ENCODE measurements at places on chromosomes 7 and 10.

DNA sequence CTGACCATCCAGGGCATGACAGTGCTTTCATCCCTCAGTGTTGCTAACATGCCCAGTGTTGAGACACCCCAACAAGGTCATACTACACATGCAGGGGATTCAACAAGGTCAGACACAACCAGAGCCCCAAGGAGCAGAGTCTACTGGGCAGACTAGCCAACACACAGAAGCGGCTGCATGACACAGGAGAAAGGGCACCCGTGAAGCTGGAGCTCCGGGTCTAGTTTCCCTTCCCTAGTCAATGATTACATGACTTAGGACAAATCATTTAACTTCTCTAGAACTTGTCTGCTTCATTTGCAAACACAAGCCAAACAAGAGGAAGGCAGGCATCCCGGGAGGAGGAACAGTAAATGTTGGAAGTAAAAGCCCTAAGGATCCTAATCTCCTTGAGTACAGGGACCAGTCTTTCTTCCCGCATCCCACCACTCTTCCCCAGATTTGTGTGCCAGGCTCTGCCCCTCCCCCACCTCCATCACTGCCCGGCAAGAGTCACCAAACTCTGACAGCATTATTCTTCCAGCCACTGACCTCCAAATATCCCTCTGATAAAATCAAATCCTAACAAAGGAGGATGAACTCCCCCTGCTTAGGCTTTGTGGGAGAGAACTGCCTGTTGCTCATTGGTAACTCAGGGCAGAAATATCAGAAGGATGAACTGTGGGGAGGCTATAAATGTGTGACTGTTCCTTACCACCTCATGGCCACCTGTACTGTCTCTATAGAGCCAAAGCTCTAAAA is 104.3 kb downstream of the KCNMA1 start:
- H3K27ac ChIP-seq: no peak overlapping the region
- H3K4me1 ChIP-seq: no peaks in the 10 kb centered on the region
- H3K36me3 ChIP-seq: no peaks in the 10 kb centered on the region
- H3K27me3 ChIP-seq: peaks cover 3% of the 10 kb centered on the region
- no peak for DNase-seq

DNA sequence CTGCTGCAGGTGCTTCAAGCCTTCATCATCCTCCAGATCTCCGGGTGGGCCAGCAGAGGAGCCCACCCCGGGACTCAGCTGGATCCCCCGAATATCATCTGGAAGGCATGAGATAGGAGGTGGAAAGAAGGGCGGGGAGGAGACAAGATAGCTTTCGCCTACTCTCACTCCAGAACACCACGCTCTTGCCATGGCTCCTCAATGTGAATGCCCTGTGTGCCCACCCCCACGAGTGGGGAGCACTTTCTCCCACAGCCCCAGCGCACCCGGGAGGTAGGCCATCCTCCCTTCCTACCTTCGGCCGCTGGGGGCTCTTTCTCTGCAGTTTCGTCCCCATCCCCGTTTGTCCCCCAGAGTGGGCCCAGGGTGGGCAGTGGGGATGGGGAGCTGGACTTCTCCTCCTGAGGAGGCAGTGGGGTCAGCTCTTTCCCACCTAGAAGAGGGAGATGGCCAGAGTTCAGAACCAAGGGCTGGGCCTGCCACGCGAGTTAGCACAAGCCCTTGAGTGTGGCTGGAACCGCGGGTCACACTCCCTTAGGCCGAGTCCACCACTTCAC is 8.9 kb downstream of the GIGYF1 start:
- no peaks in the 10 kb centered on the region for H3K27me3 ChIP-seq
- H3K4me3 ChIP-seq: no peak overlapping the region
- peaks cover 6% of the 10 kb centered on the region for H3K4me1 ChIP-seq
- no peak for DNase-seq
- peaks cover 6% of the 10 kb centered on the region for H3K36me3 ChIP-seq
- no peak overlapping the region for H3K27ac ChIP-seq

DNA sequence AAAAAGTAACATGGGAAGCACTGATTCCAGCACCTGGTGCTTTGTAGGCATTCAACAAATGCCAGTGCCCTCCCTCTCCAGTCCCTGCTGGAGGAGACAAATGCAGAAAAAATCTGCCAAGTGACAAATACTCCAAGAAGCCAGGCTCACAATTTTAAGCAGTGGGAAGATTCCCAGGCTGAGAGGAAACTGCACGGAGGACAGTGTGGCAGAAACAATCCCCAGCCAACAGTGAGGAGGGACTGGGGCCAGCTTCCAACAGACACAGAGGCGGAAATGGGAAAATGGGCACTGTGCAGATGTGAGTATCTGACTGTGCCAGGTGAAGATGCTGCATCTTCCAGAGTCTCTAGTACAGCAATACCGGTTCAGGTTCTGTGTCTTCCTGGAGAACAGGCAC is 106.3 kb downstream of the SLIT1 start:
- no peak overlapping the region for H3K27ac ChIP-seq
- H3K4me3 ChIP-seq: no peak overlapping the region
- no peaks in the 10 kb centered on the region for H3K4me1 ChIP-seq
- peaks cover 38% of the 10 kb centered on the region for H3K27me3 ChIP-seq
- DNase-seq: no peak
- H3K36me3 ChIP-seq: no peaks in the 10 kb centered on the region

DNA sequence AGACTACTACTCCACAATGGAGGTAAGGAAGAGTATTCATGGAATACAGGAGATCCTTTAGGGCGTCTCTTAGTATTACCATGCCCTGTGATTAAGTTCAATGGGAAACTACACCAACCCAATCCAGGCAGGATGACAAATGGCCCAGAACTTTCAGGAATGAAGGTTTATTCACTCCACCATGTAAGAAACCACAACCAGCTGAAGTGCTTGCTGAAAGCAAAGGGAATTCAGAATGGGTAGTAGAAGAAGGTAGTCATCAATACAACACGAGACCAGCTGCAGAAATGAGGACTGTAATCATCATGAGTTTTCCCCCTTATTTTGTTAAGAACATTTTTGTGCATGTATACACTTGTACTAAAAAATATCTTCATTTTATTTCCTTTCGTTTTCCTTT is 76.6 kb downstream of the GPR37 start:
- no peaks in the 10 kb centered on the region for H3K36me3 ChIP-seq
- DNase-seq: no peak
- H3K27ac ChIP-seq: no peak overlapping the region
- H3K4me1 ChIP-seq: no peaks in the 10 kb centered on the region

GRCh38 chr7:48875045-48875916 is 49.1 kb upstream of the CDC14C start:
- DNase-seq: no peak
- no peaks in the 10 kb centered on the region for H3K27me3 ChIP-seq
- H3K4me3 ChIP-seq: no peak overlapping the region

GRCh38 chr7:90828601-90829000 is 232.5 kb downstream of the CDK14 start:
- DNase-seq: no peak
- H3K27me3 ChIP-seq: no peaks in the 10 kb centered on the region
- no peaks in the 10 kb centered on the region for H3K36me3 ChIP-seq

DNA sequence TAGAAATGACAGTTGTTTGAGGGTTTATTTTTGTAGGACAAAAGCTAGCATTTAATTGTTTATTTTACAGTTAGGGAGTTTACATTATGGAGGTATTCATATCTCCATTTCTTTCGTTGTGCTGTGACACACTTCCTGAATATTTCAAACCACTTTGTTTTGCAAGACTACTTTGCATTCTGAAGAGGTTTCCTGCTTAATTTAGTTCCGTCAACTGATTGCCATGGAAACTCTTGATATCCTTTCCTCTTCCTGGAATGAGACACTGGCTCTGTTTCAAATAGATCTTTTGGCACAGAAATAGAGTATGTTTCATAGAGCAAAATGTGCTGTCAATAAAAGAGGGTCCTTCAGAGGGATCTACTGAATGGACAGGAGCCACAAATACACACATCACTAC is 159.5 kb upstream of the AGR3 start:
- H3K27me3 ChIP-seq: peaks cover 4% of the 10 kb centered on the region
- H3K4me1 ChIP-seq: peaks cover 47% of the 10 kb centered on the region
- no peak overlapping the region for H3K4me3 ChIP-seq

DNA sequence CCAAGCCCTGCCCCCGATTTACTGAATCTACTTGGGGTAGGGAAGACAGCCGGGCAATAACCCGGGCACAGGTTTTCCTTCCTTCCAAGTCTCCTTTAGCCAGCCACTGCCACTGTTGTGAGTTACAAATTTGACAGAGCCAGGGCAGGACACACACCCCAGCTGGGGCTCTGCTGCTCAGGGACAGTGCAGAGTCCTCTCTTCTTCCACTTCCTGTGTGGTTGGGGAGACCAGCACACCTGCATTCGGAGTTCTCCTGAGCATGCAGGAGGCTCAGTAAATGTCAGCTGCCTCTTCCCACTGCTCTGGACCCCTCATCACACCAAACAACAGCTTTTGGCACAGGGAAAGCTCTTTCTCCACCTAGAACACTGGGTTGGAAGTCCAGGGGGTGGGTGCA is 21.3 kb downstream of the CHST15 start:
- no peak overlapping the region for H3K27ac ChIP-seq
- peaks cover 4% of the 10 kb centered on the region for H3K4me1 ChIP-seq
- no peak overlapping the region for H3K4me3 ChIP-seq
- DNase-seq: no peak

DNA sequence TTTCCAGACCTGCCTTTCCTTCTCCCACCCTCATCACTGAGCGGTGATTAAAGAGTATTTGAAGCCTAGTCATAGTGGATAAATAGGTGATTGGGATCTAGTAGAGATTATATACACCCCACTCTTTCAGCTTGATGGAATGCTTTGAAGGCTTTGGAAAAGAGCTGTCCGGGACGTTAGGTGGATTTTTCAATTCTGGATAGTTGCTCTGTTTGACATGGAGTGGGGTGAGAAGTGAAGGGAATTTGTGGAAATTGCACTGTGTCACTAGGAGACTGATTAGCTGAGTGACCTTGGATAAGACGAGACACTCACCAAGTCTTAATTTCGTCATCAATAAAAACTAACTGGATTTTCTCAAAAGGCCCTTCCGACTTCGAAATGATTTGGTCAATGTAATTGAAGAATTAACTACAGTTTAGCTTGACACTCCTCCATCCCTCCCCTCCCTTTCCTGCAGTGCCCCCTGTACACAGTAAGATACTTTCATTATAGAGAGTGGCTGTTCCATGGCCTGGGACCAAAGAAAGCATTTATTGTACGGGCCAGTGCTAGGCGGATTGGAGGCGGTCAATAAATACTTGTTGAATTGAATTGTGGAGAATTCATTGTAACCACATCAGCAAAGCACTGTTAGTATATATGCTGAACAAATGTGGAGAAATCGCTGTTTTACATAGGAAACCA is 962 bp downstream of the ZKSCAN1 start:
- peaks cover 3% of the 10 kb centered on the region for H3K36me3 ChIP-seq
- peak overlapping the region; percentile 92 for H3K4me3 ChIP-seq
- no peaks in the 10 kb centered on the region for H3K27me3 ChIP-seq

DNA sequence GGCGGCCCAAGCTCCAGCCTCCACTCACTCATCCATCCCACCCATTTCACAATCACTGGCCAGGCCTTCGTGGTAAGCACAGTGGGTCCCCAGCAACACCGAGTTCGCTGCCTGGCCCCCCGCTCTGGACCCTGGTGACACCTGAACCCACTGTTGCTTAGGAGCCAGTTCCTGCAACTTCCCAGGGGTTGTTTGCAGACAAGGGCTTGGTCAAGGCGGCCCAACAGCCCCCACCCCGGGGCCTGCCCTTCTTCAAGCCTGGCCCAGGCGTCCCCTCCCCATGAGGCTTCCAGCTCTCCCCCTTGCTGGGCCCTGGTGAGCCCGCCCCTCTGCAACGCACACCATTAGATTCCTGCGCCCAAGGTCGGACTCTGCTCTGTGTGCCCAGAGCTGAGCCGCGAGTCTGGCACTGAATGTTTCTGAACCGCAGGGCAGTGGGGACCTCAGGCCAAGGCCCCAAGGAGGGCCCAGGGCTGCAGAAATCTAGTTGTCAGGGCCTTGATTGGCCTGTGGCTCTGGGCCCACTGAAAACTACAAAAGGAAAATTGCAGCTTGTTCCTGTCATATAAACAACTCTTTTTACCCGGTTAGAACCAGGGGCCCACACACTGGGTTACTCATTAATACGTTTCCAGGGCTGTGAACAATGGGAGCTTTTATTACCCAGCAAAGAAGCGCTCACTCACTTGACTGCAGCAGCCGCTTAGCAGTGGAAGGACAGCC is 2.1 kb upstream of the COX19 start:
- no peak overlapping the region for H3K4me3 ChIP-seq
- DNase-seq: no peak
- no peaks in the 10 kb centered on the region for H3K27me3 ChIP-seq
- no peak overlapping the region for H3K27ac ChIP-seq
- H3K4me1 ChIP-seq: peaks cover 13% of the 10 kb centered on the region

DNA sequence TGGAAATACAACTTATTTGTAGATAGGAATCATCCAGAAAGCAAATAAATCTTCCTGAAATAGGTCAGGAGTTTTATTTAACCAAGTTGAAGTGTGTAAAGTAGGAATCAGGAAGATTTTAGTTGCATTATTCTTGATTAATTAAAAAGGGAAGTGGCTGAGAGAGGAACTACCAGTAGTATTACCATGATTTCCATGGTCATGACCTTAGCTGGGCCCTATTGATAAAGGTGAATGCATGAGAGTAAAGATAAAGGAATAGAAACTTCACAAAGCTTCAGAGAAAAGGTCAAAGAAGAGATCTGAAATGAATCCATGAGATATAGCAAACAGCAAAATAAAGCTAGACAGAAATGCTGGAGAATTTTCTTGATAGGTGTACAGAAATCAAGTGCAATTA is 46.2 kb upstream of the DLX6 start:
- no peaks in the 10 kb centered on the region for H3K4me1 ChIP-seq
- H3K4me3 ChIP-seq: no peak overlapping the region
- H3K27me3 ChIP-seq: peaks cover 19% of the 10 kb centered on the region
- H3K36me3 ChIP-seq: no peaks in the 10 kb centered on the region

GRCh38 chr7:22660293-22660692 is 66.7 kb upstream of the IL6 start:
- H3K27me3 ChIP-seq: peaks cover 57% of the 10 kb centered on the region
- H3K36me3 ChIP-seq: peaks cover 1% of the 10 kb centered on the region
- H3K27ac ChIP-seq: no peak overlapping the region
- H3K4me3 ChIP-seq: no peak overlapping the region

GRCh38 chr10:89591796-89592271 is 53.2 kb downstream of the PANK1 start:
- no peak overlapping the region for H3K4me3 ChIP-seq
- peaks cover 11% of the 10 kb centered on the region for H3K36me3 ChIP-seq
- peaks cover 2% of the 10 kb centered on the region for H3K4me1 ChIP-seq
- H3K27ac ChIP-seq: no peak overlapping the region
- no peaks in the 10 kb centered on the region for H3K27me3 ChIP-seq
- DNase-seq: no peak

DNA sequence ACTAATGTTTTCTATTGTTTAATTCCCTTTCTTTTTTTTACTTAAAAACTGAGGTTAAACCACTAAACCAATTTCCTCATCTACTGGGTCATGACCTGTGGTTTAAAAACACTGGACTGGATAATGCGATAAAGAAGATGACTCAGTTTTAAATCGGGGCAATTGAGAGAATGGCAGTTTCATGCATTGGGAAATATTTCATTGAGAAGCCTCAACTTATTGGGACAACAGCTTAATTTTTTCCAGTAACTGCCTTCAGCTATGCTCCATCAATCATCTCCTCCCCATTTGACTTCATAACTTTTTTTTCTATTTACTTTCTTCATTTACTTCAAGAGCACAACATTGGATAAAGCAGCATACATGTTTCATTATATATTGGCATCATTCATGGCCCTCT is 61.8 kb upstream of the MET start:
- H3K4me3 ChIP-seq: no peak overlapping the region
- H3K4me1 ChIP-seq: peaks cover 2% of the 10 kb centered on the region
- H3K36me3 ChIP-seq: no peaks in the 10 kb centered on the region
- no peak overlapping the region for H3K27ac ChIP-seq
- H3K27me3 ChIP-seq: peaks cover 48% of the 10 kb centered on the region
- DNase-seq: no peak
